Fibroblast of skin of left biceps (primary cell): ENCODE measurements at places on chromosomes 3 and 15.
A peak's percentile ranks its signal among the peaks of the same experiment; 100 is the strongest.

GRCh38 chr3:49534581-49535441 is 19.5 kb upstream of the BSN start:
- no peak for DNase-seq

GRCh38 chr15:67825881-67826716 is 790 bp downstream of the SKOR1 start:
- DNase-seq, result no peak

GRCh38 chr3:112629425-112629824 is 11.5 kb downstream of the CCDC80 start:
- DNase-seq, result peak; percentile 81

DNA sequence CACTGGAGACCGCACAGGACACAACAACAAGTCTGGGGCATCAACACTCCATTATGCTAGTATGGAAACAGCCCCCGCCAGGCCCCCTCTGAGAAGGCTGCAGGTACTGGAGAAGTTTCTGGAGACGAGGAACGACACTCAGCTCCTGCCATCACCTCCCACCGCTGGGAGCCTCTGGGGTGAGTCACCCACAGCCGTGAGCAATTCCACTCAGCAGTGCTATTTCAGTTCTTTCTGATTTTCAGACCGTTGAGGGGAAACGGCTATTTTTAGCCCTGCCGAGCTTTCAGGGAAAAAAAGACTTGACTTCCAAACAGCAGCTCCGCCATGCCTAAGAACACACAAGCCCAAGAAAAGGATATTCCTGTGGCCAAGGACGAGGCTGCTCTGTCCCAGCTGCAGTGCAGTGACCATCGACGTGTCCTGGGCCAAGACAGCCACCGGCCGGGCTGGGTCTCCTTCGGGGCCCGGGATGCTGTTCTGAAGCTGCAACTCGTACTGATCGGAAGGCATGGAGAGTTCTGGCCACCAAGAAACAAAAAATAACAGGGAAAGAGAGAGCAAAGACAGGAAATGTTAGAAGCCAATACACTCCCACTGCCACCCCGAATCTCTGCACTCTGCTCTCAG is 40.8 kb downstream of the NUP210 start:
- peak; percentile 34 for DNase-seq

- no peak for DNase-seq
Observed at GRCh38 chr15:36758800-36759199, 179.4 kb downstream of the CDIN1 start.

DNA sequence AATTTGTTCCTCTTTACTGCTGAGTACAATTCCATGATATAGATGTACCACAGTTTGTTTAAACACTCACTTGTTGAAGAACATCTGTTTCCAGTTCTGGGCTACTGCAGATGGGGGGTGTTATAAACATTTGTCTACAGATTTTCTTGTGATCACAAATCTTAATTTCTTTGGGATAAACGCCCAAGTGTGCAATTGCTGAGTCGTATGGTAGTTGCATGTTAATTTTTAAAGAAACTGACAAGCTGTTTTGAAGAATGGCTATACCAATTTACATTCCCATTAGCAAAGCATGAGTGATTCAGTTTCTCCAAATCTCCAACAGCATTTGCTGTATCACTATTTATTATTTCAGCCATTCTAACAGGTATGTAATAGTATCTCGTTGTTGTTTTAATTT is 242.0 kb upstream of the MRPL3 start:
- DNase-seq, result no peak

GRCh38 chr3:170565495-170565894 is 20.4 kb downstream of the SLC7A14 start:
- no peak for DNase-seq

GRCh38 chr3:12532182-12532581 is 13.1 kb downstream of the MKRN2OS start:
- no peak for DNase-seq

DNA sequence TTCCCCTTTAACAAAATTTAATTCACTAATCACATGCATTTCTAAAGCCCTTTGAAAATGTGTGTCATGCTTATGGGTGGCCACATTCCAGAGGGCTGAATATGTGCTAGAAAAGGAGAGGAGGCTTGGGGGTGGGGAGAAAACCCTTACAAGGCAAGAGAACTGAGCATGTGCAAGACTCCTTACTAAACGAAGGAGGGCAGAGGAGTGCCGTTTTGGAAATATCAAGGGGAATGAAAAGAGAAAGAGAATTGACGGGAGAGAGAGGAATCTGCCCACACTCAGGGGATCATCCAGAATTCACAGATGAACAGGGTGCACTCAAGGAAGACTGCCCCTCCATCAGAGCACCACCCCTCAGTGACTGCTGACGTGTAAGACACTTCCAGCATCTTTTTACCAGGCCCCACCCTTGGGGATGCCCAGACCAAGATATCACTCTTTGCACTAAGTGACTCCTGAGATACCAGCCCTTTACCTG is 37.9 kb upstream of the TSC22D2 start:
- peak; percentile 96 for DNase-seq

GRCh38 chr3:134232151-134232550 is 18.5 kb downstream of the RYK start:
- no peak for DNase-seq

- DNase-seq, result no peak
Observed at GRCh38 chr3:58635371-58636285, 30.9 kb downstream of the FAM3D start.
